ENCODE measurements at places on chromosomes 12 and 14.

- DNase-seq: no peak
These were observed 12.6 kb downstream of the SLC25A29 start for GRCh38 chr14:100293497-100294212.

DNA sequence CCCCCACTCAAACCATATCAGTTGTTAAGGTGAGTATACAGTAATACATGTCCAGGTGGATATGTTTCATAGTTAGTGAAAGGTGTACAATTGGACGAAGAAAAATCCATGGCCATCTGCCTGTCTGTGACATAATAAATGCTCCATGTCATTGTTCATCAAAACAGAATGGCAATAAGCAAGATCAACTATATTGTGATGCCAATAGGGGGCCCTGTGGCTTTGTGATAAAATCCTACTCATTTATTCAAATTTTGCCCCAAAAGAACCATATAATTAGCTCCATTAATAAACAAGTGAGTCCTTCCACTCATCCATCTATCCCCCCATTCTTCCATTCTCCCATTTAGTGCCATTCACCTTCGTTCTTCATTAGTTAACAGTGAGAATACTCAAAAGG lies 102.0 kb downstream of the MGST1 start:
- no peak for DNase-seq

DNA sequence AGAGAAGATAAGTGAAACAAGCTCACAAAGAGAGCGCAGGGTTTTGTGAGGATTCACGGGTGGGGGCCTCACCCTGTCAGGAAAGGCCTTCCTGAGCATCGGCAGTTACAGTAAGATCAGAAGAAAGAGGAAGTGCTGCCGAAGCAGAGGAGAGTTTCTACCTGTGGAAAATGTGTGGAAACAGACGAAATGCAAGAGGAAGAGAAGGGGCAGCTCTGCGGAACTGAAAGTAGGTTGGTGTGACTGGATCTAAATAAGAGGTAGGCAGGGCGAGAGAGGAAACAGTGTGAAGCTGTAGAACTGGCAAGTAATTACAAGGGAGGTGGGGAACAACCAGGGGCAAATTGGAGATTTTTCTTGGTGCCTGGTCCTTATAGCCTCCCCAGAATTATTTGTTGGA lies 2.6 kb downstream of the GPR68 start:
- DNase-seq: no peak

DNA sequence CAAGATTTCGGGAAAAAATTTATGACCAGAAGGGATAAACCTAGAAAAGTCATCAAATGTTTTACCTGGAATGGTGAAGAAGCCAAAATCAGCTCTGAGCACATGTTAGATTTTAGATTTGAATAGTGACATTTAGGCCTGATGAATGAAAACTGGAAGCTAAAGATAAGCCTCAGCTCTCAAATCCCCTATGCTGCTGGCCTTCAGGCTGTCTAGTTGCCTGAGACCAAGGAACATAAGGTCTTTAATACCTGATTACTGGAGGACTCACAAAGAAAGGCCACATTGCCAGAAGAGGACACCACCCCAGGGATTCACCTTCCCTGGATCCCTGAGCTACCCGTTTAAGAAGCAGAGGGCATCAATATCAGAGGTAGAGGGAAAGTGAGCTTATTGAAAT lies 56.6 kb downstream of the BCL2L14 start:
- DNase-seq: no peak

GRCh38 chr14:55973285-55973800 lies 144.9 kb upstream of the PELI2 start:
- DNase-seq: no peak

GRCh38 chr14:26841920-26842741 lies 244.3 kb upstream of the NOVA1 start:
- no peak for DNase-seq

DNA sequence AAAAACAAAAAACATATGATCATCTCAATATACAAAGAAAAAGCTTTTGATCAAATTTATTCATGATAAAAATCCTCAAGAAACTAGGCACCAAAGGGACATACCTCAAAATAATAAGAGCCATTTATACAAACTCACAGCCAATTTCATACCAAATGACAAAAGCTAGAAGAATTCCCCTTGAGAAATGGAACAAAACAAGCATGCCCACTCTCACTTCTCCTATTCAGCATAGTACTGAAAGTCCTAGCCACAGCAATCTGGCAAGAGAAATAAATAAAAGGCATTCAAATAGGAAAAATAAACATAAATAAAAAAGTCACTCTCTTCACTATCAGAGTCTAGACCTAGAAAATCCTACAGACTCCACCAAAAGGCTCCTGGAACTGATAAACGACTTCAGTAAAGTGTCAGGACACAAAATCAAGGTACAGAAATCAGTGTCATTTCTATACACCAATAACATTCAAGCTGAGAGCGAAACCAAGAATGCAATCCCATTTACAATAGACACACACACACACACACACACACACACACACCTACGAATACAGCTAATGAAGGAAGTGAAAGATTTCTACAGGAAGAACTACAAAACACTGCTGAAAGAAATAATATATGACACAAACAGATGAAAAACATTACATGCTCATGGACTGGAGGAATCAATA lies 1486.2 kb upstream of the SEL1L start:
- no peak for DNase-seq

GRCh38 chr12:17264603-17265002 lies 658.6 kb upstream of the LMO3 start:
- DNase-seq: no peak

DNA sequence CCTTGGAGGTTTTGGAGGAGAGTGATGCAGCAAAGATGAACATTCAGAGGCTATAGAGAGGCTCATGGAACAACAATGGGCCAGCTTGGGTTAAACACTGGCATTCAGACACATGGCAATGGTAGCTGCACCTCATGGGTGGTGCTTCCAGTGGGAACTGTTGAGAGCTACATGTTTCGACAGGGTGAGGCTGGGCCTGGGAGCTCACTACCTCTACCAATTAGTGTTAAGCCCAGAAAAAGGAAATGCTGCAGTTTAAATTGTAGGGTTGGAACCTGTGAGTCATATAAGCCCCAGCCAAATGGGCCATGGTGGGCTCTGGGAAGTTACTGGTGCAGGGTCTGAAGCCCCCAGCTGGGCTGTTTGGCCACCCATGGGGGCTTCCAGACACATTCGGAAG lies 279.7 kb downstream of the ZFP36L1 start:
- no peak for DNase-seq

- no peak for DNase-seq
These were observed 102.4 kb downstream of the ESR2 start for GRCh38 chr14:64191756-64192155.

DNA sequence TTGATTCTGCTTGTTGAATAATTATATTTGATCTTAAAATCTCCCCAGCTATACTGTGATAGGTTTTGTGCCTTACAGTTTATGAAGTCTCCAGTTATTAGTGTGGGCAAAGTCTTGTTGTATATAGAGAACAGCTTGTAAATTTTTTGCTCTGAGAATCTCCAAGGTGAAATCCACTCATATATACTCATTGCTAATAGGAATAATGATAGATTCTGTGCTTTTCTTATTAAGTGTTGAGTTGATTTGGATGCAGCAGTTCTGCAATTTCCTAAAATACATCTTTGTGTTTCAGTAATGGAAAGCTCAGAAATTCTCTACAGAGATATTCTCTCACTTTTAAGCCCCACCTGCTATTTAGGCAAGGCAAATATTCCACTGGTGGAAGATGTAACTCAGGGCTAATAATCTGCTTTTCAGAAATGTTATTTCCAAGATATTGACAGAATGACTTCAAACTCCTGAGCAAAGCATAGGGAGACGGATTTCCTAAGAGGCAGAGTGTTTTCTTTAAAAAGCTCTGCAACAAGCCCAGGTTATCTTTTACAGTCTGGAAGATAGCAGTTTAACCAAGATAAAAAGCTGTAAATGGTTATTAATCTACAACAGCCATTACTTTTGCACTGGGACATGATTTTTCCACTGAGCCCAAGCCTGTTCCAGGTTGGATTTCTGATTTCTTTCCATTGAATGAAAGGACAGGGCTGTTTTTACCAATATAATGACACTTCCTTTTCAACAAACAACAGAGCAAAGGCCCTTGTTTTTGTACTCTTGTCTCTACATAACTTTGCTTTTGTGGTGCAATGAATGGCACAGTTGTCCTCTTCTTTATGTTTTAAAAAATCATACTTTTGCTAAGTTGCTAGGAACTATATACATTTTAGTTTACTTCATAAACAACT lies 239.9 kb upstream of the ATP2B1 start:
- no peak for DNase-seq

DNA sequence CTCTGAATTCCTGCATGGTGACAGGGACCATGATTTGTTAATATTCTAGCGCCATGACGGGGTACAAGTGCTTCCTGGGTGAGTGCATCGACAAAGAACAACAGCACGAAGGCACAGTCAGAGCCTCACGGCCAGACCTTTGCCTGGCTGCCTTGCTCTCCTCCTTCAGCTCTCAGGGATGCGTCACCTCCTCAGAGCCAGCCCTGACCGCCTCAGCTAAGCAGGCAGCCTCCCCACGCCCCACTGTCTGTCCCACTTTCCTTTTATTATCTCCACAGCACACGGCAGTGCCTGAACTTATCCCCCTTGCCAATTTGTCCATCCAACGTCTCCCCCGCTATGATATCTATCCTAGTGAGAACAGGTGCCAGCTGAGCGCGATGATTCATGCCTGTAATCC lies 16.5 kb upstream of the FZD10 start:
- DNase-seq: no peak

DNA sequence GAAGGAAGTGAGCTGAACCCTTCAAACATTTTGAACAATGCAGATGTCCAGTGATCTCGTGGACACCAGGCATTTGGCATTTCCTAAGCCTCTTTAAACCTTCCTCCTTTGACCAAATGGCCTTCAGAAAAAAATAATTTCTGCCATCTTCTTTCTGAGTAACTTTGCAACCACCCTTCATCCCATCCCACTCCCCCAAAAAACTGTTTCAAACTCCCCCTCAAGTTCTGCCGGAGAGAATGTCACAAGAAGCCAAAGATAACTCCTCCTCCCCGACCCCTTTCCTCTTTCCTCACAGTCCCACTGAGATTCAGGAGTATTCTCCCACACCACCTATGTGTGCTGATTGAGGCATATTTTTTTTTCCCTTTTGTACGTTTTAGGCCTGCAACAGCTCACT lies 1.7 kb downstream of the KSR2 start:
- no peak for DNase-seq

- DNase-seq: no peak
These were observed 316.8 kb downstream of the CCDC91 start for GRCh38 chr12:28507033-28507432.

DNA sequence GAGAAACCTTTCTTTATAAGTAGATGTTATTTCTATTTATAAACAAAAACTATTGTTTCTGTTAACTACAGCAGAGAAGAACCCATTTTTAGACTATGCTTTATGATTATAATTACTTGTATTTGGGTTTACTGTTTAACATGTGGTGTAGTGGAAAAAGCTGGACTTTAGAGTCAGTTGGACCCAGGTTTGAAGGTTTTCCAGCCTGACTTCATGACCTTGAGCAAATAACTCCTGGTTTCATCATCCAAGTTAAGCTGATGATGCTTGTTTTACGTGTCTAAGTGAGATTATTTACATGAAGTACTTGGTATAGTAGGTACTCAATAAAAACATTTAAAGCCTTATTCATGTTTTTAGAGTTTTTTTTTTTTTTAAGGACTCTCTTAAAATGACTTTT lies 221.8 kb upstream of the ARHGAP5 start:
- no peak for DNase-seq

- DNase-seq: no peak
These were observed 854.0 kb upstream of the SEL1L start for GRCh38 chr14:82387699-82388098.

- DNase-seq: no peak
These were observed 9.7 kb upstream of the ERC1 start for GRCh38 chr12:981176-981828.

DNA sequence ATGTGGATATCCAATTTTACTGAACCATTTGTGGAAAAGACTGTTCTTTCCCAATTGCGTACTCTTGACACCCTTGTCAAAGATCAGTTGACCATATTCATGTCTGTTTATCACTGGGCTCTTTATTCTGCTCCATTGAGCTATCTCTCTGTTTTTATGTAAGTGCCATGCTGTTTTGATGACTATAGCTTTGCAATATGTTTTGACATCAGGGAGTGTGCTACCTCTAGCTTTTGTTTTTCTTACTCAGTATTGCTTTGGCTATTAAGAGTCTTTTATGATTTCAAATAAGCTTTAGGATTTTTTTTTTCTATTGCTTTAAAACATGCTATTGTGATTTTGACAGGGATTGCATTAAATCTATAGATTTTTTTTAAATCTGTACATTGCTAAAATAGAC lies 194.3 kb downstream of the SNAPC1 start:
- no peak for DNase-seq

- DNase-seq: no peak
These were observed 26.0 kb upstream of the SNX6 start for GRCh38 chr14:34655959-34656358.

DNA sequence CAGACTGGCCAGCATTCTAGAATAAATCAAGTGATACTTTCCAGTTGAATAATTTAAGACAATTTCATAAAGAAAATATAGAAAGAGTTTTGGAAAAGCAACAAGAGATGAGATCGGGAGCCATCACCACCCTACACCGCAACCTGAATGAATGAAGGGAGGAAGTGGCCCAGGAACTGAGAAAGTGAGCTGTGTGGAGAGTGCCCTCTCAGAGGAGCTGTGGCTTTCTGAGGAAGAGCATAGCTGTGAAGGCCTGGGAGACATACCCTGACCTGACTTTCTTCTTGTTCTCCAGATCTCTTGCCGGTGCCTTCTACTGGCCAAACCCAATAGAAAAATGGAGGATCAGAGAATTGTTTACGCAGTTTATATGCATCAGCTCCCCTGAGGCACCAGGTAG lies 79.3 kb upstream of the TSPAN8 start:
- no peak for DNase-seq

DNA sequence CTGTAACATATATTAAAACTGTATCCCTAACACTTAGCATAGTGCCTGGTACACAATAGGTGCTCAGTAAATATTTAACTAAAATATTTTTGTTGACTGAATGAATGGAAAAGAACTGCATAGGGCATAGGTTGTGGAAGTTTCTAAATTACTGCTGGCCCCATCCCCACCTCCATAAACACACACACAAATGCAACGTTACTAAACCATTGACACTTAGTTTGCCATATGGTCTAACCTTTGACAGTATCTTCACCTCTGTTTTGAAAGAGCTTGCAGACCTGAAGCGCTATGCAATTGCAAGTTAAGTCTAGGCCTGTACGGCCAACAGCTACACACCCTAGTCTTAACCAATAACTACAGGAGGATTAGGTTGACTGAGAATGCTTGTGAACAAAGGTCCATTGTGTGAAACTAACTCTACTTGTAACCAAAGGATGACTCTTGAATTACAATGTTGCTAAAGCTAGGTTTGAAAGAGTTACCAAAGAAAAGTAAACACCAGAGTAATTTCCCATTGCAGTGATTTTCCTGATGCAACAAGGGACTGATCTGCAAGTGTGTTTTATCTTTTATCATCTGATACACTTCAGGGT lies 924 bp upstream of the MANSC1 start:
- DNase-seq: no peak

GRCh38 chr12:29334937-29335336 lies 46.0 kb downstream of the ERGIC2 start:
- DNase-seq: no peak

Measured in naive thymus-derived CD8-positive, alpha-beta T cell (primary cell).